ENCODE measurements at places on chromosomes 5 and 9.
A peak's percentile ranks its signal among the peaks of the same experiment; 100 is the strongest.

DNA sequence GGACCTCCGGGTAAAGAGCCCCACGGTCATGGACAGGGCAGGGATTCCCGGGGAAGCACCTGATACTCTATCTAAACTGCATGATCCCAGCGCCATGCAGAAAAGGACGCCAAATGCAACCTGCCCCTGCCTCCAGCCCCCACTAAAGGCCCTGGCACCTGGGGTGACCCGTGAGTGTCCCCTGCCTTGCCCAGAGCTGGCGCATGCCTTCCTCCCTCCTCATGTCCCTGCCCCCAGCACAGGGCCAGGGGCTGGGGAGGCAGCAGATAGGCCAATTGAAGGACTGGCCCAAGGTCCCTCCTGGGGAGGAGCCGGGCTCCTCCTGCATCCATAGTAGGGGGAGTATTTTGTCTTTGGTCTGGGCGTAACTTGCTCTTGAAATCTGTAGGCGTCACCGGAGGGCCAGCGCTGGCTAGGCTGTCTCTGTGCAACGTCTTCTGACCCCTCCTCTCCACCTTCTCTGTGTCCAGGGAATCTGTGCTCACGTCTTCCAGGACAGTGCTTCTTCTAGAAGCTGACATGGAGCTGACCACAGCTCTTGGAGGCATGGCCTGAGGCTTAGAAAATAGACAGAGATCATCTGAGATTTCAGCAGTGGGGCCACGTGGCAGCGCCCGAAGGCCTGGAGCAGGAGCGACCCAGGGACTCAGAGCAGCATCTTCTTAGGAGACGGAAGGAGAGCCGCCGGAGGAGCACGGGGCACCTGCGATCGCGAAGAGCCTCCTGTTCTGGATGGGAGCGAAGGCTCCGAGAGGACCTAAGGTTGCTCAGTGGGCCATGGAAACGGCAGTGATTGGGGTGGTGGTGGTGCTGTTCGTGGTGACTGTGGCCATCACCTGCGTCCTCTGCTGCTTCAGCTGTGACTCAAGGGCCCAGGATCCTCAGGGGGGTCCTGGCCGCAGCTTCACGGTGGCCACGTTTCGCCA lies 660 bp downstream of the SPAAR start:
- DNase-seq, result no peak

GRCh38 chr9:76677481-76678055 lies 86.7 kb upstream of the PCA3 start:
- no peak for DNase-seq

- DNase-seq, result no peak
Observed at GRCh38 chr5:58066076-58066475, 393.8 kb downstream of the PLK2 start.

- no peak for DNase-seq
Observed at GRCh38 chr9:131818089-131818488, 78.2 kb upstream of the RAPGEF1 start.

DNA sequence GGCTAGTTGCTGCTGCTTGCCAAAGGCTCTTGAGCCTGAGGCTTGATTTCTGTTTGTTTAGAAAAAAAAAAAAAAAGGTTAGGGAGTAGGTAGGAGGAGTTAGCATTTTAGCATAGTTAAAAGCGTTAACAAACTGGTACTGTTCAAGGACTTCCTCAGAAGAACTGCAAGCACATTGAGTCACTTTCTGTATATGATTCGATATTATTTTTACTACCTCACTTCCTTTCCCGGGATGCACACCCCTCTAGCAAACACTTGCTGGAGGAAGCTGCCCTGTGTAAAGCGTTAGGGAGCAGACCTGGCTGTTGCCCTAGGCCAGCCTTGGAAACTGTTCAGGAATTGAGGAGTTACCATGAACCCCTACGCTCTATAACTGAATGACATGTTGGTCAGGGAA lies 15.7 kb upstream of the CEP120 start:
- no peak for DNase-seq

DNA sequence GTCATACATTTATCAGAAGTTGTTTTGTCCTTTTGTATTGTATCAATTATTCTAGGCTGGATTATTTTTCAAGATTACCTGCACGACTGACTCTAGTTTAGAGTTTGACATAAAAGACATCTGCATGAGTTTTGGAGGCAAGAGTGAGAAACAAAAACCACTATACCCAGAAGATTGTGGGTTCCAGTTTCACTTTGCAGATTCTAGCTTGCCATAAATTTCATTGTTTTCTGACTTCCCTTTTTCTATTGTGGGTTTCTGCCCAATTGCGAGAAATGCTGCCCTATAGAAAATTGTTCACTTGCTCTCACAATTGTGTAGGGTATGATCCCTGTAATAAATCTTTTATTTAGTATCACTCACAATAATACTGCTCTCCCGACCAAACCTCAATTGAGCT lies 1043.4 kb upstream of the CDH10 start:
- no peak for DNase-seq

GRCh38 chr5:154834053-154834452 lies 16.4 kb downstream of the FAXDC2 start:
- DNase-seq, result no peak

DNA sequence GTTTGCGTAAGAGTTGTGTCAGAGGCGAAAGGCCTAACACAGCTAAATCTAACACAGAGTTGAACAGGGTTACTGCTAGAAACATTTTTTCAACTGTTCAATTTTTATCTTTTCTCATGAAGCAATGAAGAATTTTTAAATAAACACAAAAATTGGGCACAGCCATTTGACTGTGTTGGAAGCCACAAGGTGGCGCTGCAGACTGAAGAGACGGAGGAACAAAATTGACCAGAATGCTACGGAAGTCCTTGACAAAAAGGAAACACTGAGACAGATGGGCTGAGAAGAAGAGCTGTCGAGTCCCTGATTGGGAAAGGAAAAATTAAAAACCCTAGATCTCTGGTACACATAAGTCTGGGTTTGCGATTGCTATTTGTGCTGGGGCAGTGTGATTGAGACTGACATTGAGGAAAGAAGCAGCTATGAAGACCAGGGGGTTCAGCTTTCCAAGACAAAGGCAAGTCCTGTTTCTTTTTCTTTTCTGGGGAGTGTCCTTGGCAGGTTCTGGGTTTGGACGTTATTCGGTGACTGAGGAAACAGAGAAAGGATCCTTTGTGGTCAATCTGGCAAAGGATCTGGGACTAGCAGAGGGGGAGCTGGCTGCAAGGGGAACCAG lies at the start of gene PCDHB9:
TSS of gene PCDHB9 (plus strand) at position 265 of the 616 bp plus-strand sequence. CDS start at position 423, 158 bp downstream.
- no peak for DNase-seq

DNA sequence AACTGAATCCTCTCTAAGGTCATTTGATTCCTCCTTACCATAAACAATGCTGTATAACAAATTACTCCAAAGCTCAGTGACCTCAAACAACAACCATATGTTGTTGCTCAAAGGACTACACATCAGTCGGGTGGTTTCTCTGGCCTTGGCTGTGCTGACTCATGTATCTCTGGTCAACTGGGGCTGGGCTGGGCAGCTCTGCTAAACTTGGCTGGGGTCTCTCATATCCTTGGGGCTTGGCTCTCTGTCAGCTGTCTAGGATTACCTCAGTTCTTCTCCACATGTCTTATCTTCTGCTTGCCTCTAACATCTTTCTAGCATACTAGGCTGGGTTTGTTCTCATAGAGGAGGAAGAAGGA lies 86.4 kb downstream of the GALNT10 start:
- DNase-seq, result no peak

- DNase-seq, result no peak
Observed at GRCh38 chr5:91668261-91668660, 285.1 kb upstream of the ARRDC3 start.

DNA sequence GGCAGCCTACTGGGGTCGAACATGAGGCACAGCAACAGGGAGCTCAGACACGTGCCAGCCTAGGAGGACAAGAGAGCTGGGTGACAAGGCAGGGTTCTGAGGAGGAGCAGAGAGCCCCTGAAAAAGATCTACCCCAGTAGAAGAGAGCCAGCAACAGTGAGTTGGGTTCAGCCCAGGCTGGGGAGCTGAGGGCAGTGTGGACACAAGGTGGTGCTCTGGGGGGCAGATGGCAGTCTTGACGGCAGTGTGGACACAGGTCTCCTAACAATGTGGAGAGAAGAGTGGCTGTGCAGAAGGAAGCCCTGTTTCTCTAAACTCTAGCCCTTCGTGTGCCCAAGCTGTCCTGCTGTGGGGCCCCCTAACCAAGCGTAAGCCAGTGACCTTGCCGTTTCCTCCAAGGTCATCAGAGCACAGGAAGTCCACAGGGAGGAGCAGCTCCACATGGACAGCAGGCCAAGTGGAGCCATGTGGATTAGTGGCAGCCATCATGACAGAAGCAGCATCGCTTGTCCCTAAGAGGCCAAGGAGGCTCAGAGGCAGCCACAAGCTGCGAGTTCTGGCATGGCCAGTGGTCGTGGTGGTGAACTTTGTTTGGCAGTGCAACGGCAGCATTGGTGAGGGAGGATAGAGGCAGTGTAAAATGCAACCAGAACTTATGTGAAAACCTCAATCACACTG lies 25.1 kb upstream of the LMX1B start:
- DNase-seq, result no peak

GRCh38 chr9:93391898-93392297 lies 59.6 kb upstream of the FAM120A start:
- no peak for DNase-seq

DNA sequence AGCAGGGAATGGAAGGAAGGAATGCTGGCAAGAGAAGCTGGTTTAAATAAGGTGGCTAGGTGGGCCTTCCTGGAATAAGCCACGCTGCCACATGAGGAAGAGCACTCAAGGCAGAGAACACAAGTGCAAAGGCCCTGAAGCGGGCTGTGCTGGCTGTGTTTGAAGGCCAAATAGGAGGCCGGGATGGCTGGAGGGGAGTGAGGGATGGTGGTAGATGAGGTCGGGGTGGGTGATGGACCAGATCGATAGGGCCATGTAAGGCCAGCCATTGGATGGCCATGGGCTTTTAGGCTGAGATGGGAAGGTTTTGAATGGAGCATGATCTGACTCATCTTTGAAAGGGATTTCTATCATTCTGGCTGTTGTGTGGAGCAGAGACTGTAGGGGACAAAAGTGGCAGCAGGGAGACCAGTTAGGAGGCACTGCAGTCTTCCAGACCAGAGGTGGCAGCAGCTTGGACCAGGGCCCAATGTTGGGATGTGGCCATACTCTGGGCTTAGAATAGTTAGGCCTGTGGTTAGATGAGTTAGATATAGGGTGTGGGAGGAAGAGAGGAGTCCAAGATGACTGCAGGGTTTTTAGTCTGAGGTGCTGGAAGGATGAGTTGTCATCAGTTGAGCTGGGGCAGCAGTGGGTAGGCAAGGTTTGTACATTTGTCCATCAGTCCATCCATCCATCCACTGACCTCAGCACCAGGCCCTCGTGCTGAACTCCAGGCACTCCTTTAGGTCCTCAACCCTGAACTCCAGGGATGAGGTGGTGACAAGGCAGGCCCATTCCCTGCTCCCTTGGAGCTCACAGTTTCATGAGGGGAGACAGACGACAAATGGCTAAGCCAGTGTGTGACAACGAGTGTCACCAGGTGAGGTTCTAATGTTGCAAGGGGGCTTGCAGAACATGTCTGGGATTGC lies 30.3 kb downstream of the NDST1 start:
- DNase-seq, result no peak

GRCh38 chr9:132745756-132746709 lies 75.8 kb downstream of the GTF3C4 start:
- DNase-seq, result no peak

DNA sequence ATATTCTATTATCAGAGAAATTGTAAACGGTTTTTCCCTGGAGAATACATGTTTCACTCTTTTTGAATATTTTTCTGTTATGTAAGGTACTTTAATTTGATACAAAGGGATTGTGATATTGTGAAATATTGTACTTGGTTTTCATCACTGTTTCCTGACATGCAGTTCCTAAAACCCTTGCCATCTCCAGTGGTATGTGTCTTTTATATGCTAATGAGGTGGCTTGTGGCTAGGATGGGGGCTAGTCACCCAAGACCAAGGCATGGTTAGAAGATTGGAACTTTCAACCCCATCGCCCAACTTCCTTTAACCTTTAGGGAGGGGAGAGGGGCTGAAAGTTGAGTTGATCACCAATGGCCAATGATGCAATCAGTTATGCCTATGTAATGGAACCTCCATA lies 160.6 kb downstream of the TAF11L14 start:
- DNase-seq, result no peak

- DNase-seq, result no peak
Observed at GRCh38 chr9:130694205-130694604, 625 bp downstream of the EXOSC2 start.

- no peak for DNase-seq
Observed at GRCh38 chr5:52378237-52378636, 409.5 kb upstream of the ITGA1 start.

- DNase-seq, result no peak
Observed at GRCh38 chr5:150604010-150604409, 36.5 kb upstream of the SYNPO start.

DNA sequence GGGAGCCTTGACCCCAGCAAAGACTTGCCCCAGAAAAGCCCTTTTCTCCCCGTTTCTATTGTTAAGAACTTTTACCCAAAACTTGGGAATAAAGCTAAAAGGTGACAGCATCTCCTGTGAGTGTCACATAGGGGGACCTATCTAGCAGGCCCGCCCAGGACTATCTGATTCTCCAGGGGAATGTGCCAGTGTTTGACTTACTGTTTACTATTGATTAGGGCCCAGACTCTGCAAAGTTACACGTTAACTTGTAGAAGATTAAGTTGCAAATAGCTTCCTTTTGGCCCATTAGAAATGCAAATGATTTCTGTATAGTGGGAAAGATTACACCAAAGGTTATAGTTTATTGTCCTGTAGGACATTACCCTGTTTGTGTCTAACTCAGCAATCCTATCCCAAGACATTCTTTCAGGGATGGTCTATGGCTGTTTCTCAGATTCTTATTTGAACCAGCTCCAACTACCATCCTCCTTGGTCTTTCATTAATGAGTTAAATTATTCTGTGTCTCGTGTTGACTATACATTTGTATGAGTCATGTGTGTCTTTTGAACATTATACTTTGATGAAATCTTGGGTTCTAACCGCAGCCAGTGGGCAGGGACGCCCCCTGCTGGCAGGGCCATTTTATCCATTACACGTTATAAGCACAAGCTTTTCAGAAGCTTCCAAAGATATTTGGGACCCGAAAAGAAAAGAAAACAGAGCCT lies 60.7 kb downstream of the HRH2 start:
- peak; percentile 59 for DNase-seq

GRCh38 chr9:36560771-36561170 lies 11.9 kb upstream of the MELK start:
- no peak for DNase-seq

- DNase-seq, result no peak
Observed at GRCh38 chr9:103714992-103715391, 379.1 kb upstream of the SMC2 start.

- DNase-seq, result no peak
Observed at GRCh38 chr5:152403046-152403445, 2.0 kb downstream of the NMUR2 start.

GRCh38 chr5:68332556-68332955 lies 117.0 kb downstream of the PIK3R1 start:
- DNase-seq, result no peak

- no peak for DNase-seq
Observed at GRCh38 chr9:15735083-15735857, 182.4 kb downstream of the CCDC171 start.

- no peak for DNase-seq
Observed at GRCh38 chr9:103977163-103977562, 116.9 kb upstream of the SMC2 start.

GRCh38 chr9:124858330-124859046 lies 3.3 kb downstream of the RPL35 start:
- DNase-seq, result no peak

All from stimulated activated CD4-positive, alpha-beta T cell treated with anti-CD3 and anti-CD28 coated beads, Interleukin-1b, Interleukin-23, amount 100 ng/mL, for 1 hour (primary cell).